ENCODE measurements at places on chromosomes 13 and 19. TPM values are rescaled to one million over a fixed set of nuclear protein-coding genes. Genes with fewer than 3 reads are reported as not detected.
A peak's percentile ranks its signal among the peaks of the same experiment; 100 is the strongest.

GRCh38 chr19:2426611-2427428 lies 566 bp downstream of the TIMM13 start:
- DNase-seq = no peak

Gene WDR87
- polyA plus RNA-seq = not detected

- no peak for DNase-seq
These were observed at the start of gene EFNA2 for GRCh38 chr19:1285737-1286360. EFNA2 (plus strand) TSS chr19:1285873; CDS start chr19:1286169, 296 bp downstream.

DNA sequence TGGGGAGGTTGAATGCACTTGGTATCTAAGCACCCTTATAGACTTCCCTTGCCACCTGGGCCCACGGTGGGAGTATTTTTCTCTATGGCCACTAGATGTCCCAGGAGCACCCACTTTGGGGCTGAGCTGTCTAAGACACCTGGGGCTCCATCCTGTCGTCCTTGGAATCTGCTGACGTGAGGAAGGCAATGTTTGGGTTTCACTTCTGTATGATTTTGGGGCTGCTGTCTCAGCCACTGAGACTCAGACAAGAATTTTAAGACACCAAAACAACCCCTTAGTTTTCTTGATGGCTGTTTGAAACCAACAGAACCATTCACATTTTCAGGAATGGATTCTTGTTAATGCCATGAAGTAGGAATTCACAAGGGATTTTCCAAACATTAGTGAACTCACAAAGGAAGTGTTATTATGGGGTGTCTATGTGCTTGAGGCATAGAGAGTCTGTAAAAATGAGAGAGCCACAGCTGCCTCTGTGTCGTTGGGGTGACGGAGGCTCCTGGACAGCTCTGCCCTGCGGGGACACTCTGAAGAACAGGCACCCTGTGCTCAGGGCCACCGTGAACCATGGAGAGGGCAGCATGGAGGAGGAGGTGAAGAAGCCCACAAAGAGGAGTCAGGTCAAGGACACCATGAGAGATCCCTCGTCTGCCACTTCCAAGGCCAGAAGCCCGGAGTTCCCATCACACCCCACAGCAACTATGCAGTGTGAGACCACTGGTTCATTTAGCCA lies 106.8 kb upstream of the SPATA13 start:
- DNase-seq = peak; percentile 4

DNA sequence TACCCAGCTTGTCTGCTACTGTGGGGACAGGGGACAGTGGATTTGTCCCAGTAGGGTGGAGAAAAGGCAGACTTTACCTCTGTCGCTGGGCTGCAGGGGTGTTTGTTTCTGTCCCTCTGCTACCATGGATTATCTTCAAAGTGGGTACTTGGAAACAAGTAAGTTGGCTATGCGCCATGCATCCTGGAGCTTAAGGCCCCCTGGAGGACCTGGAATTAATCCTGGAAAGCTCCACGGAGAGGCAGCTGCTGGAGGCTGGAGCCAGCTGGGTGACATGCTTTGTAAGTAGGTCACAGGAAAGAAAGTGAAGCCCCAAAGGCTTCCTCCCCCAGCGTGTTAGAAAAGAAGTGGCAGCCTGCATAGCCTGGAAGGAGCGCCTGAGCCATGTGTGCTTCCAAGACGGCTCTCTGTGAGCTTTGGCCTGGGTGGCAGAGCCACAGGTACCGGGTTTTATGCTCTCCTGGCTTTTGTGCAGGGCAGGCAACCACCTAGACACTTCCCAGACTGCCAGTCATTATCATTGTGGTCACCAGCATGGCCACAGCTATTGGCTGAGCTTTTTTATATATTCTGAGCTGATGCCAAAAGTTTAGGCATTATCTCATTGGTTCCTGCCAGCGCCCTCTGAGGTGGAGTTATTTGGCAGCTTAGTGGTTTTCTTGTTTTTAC lies 9.5 kb downstream of the B3GLCT start:
- DNase-seq = no peak

DNA sequence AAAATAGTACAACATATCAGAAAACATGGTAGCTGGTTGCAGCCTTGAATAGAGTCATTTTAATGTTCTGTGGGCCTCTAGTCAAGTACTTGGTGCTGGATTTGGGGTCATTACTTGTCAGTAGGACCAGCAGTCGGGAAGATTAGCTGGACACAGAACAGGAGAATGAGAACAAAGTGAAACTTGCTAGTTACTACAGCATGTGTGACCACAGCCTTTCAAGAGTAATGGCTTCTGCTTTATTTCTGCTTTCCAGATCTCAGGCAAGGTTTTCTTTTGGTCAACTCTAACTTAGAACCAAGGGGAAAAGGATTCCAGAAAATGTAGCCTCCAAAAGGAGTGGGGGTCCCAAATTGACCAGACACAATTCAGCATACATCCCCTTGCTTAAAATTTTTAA lies 17.1 kb upstream of the VWA8 start:
- no peak for DNase-seq

GRCh38 chr19:9808855-9809824 lies 9.7 kb downstream of the FBXL12 start:
- DNase-seq = no peak

Gene KLK15
- polyA plus RNA-seq = not detected

Gene MAP4K1
- polyA plus RNA-seq = not detected

DNA sequence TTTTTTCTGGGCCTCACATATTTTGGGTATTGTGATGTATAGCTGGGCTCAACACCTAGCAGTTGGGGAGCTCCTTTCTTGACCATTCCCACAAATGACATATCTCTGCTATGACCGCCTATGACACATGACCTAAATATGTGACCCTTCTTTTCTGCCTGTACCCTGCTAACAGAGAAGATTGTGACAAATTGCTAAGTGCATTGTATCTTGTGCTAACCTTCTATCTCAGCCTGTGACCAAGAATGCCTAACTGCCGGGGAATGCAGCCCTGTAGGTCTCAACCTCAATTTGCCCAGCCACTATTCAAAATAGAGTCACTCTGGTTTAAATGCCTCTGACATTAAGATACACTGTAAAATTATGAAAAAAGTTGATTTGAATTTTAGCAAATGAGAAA lies 6.8 kb upstream of the ZNF429 start:
- DNase-seq = no peak

DNA sequence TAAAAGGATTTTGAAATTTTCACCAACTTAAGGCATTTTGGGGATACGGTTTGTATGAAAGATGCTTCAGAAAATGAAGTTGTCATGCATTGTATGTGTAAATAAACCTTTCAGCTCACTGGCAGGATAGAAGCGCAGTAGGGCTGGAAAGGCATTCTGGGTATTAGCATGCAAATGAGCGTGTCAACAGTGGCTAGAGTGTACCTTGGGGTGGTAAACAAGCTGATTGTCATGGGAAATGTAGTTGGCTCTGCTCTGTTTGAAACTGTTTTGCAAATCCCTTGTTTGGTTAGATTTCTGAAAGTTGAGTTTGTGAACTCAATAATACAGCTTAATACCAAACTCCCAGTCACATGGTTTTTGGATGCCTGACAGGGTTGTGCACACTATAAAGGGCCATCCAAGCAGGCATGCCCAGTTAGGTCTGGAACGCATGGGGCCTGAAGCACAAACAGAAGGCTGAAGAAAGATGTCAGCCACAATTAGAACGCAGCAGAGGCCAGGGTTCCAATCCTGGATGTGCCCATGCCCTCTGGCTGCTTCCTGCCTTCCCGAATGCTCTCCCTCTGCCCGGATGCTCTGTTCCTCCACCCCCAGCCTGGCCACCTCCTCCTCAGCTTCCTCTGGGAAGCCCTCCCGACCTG lies 14.6 kb downstream of the GSX1 start:
- DNase-seq = no peak

Gene TUBA3C
- polyA plus RNA-seq = not detected

DNA sequence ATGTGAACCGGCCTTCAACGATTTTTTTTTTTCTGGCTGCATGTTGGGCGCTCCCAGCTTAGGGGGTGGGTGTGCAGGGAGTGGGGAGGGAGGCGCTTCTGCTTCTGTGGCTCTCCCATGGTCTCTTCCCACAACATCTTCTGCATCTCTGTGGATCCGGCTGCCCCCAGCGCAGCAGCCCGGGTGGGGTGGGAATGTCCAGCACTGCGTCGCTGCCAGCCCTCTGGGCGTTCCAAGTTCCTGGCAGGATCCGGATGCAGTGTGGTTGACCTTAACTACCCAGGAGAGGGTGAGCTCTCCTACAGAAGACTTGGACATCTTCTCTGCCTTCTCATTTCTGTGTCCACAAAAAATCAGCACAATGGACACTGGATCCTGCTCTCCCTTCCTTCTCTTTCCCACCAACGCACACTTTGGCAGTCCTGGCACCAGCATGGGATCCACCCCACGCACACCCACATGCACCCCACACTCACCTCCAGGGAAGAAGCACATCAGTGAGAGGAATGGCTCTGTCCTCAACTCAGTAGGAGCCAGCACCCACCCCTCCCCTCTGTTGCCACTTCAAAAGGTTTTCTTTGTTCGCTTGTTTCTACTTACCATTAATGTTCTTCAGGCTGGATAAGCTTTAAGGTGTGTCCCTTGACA lies 177.3 kb downstream of the COL4A1 start:
- no peak for DNase-seq

Gene IRGC
- polyA plus RNA-seq = not detected

DNA sequence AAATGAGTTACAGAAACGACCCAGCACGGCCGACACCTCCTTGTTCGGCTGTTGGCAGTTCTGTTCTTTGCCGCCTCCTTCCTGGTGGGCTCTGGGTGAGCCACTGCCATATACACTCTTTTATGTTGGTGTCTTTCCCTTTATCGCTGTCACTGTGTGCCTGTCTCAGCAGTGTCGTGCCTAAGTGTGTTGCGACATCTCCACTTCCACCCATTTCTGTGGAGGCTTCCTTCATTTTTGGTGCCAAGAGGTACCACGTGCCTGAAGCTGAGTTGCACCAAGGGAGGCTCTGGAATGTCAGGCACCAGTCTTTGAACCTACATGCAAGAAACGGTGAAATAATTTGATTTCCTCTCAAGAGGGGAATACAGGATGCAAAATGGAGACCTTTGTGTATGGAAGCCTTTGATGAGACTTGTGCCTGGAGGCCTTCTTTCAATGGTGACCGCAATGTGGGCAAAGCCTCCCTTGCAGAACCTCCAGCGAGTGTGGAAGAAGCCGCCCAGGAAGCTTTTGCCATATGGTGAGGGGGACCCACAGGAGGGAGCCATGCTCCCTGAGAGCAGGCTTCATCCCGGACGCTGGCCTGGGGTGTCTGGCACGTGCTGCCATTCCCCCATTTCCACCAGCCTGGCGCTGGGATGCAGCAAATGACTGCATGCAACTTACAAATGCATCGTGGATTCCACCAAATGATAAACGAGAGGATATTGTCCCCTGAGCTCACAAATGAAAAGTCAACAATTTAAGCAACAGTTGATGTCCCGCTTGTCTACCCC lies 136.2 kb downstream of the TEX29 start:
- DNase-seq = no peak

DNA sequence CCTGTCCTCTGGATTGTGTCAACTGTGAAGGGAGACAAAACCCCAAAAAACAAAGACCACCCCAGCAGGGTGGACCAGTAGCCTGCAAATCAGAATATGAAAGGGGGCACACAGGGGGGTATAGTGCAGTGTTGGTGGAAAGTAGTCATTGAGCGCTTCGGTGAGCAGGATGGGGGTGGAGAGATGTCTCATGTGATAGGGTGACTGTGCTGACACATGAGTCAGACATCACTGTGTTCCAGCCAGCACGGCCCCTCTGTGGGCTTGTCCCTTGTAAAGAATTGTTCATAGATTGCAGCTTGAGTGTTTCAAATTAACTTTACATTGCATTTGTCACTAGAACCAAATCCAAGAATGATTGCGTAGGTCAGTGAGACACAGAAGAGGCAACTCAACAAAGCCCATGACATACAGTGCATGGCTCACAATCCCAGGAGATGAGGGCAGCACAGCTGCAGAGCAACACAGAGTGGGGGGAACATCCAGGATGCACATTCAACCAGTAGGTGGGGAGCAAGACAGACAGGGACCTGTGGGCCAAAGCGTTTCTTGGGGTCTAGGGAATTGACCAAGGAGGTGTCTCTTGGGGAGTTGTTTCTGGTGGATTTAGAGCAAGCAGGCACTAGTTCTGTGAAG lies 7.5 kb downstream of the ZNF440 start:
- DNase-seq = no peak

- no peak for DNase-seq
These were observed 5.2 kb downstream of the SYDE1 start for GRCh38 chr19:15112385-15112784.

GRCh38 chr19:13066226-13066625 lies 36.4 kb downstream of the LYL1 start:
- no peak for DNase-seq

Gene PDE4A
- polyA plus RNA-seq = 0.05 TPM

Gene SIGLEC5
- not detected for polyA plus RNA-seq

GRCh38 chr13:20475927-20476691 lies 49.5 kb downstream of the CRYL1 start:
- DNase-seq = no peak

Gene FGF22
- polyA plus RNA-seq = 0.05 TPM

DNA sequence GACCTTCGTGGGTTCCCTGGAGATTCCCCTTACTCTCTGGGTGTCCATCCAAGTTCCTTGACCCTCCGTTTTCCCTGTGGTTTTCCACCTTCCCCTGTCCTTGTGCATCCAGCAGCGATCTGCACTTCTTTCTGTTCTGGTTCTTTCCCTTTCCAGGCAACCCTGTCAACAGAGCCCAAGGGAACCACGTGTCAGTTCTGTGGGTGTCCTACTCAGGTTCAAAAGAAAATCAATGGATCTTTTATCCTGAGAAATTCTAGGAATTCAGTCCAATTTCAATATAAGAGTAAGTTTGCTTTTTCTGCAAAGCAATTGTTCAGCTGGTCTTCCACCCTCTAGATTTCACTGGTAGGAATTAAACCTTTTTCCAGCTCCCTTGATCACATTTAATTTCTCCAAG lies 1394.8 kb upstream of the SLC10A2 start:
- no peak for DNase-seq

- DNase-seq = no peak
These were observed at the start of gene TMEM38A for GRCh38 chr19:16660763-16661479. TMEM38A (plus strand) TSS chr19:16661139; CDS start chr19:16661218, 79 bp downstream.

DNA sequence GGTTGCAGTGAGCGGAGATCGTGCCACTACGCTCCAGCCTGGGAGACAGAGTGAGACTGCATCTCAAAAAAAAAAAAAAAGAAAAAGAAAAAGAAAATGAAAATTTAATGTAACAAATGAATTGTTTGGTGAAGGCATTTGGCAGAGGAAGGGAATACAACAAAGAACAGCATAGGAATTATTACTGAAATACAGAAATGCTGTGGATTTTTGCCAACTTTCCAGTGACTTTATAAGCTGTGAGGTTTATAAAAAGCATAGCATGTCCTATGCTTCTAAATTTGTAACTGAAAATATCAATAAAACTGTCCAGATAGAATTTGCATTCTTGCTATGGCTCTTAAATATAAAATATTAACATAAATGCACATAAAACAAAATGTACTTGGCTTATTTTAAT lies 112.9 kb upstream of the IRS2 start:
- DNase-seq = no peak

- DNase-seq = no peak
These were observed 369.9 kb downstream of the PCDH9 start for GRCh38 chr13:66859934-66860877.

Gene PCDH8
- polyA plus RNA-seq = not detected

Gene MAN2B1
- 21.1 TPM for polyA plus RNA-seq

Gene CYP4F22
- polyA plus RNA-seq = 0.59 TPM

Gene RDH8
- polyA plus RNA-seq = not detected

Measured in keratinocyte (primary cell).